Breast epithelium (tissue), 4 donors: ENCODE measurements at places on chromosomes 5 and 9. TPM values are rescaled to one million over a fixed set of nuclear protein-coding genes. Genes with fewer than 3 reads are reported as not detected.

Gene HSPA4
- total RNA-seq = 45.6 TPM

DNA sequence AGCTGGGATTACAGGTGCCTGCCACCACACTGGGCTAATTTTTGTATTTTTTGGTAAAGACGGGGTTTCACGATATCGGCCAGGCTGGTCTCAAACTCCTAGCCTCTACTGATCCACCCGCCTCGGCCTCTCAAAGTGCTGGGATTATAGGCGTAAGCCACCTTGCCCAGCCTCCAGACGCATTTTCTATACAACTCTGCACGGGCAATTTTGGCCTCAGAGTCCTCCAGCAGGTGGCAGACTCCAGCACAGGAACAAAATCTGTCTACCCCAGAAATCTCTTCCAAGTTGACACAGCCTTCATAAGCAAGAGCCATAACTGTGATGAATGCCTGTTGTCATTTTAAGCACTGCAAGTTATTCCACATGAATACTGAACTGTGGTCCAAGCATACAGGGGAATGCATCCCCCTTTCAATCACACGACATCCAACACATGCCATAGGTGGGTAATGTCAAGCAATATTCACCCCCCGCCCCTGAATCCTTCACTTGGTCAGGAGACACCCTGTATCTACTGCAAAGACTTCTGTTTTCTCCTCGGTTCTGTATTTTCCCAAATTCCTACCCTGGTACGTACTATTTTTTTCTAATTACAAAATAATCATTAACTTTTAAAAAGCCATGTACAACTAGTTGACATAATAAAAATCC is 50.8 kb downstream of the ALDH7A1 start:
- no peak overlapping the region for H3K4me3 ChIP-seq
- no peak for DNase-seq
- no peak overlapping the region for H3K27ac ChIP-seq
- no peaks in the 10 kb centered on the region for H3K27me3 ChIP-seq

DNA sequence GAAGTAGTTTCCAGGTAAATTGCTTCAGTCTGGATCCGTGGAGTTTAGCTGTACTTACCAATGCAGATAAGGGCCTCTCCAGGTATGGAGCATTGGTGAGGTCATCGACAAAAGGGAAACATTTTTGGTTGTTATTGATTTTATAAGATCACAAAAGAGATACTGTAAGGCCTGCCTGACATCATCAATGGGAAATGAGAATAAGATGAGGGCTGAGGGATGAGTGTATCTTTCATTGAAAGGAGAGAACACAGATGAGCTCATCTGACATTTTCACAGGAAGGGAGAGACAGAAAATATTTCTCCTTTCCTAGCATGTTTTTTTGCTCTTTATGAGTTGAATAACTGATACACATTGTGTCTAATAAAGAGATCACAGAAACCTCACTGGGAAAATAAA is 233.6 kb downstream of the SAXO1 start:
- no peaks in the 10 kb centered on the region for H3K4me1 ChIP-seq

Gene LIX1
- total RNA-seq = not detected

GRCh38 chr5:28927559-28928326 is 1889.4 kb upstream of the CDH9 start:
- H3K27ac ChIP-seq = no peak overlapping the region
- H3K4me1 ChIP-seq = no peaks in the 10 kb centered on the region
- H3K4me3 ChIP-seq = no peak overlapping the region
- no peaks in the 10 kb centered on the region for H3K36me3 ChIP-seq
- DNase-seq = no peak
- no peaks in the 10 kb centered on the region for H3K27me3 ChIP-seq

Gene DAPK1
- total RNA-seq = 42.6 TPM

- H3K4me3 ChIP-seq = no peak overlapping the region
- no peaks in the 10 kb centered on the region for H3K4me1 ChIP-seq
- H3K27ac ChIP-seq = no peak overlapping the region
- H3K27me3 ChIP-seq = no peaks in the 10 kb centered on the region
These were observed 14.7 kb downstream of the MFAP3 start for GRCh38 chr5:154053468-154053867.

Gene DMGDH
- 12.5 TPM for total RNA-seq
